ENCODE measurements at places on chromosomes 5 and 9.

- no peaks in the 10 kb centered on the region for H3K27me3 ChIP-seq
- DNase-seq: no peak
- no peaks in the 10 kb centered on the region for H3K4me1 ChIP-seq
- H3K4me3 ChIP-seq: no peak overlapping the region
Measured at GRCh38 chr5:152900332-152900731, 495.3 kb upstream of the NMUR2 start.

GRCh38 chr9:1024112-1024511 lies 26.0 kb upstream of the DMRT2 start:
- H3K4me3 ChIP-seq: no peak overlapping the region
- no peak for DNase-seq
- H3K27me3 ChIP-seq: peaks cover 40% of the 10 kb centered on the region
- no peak overlapping the region for H3K27ac ChIP-seq

GRCh38 chr5:81726297-81726696 lies 24.6 kb downstream of the SSBP2 start:
- peak overlapping the region; percentile 16 for H3K27ac ChIP-seq
- no peak overlapping the region for H3K4me3 ChIP-seq
- no peak for DNase-seq
- H3K36me3 ChIP-seq: no peaks in the 10 kb centered on the region

- H3K4me3 ChIP-seq: no peak overlapping the region
- no peak overlapping the region for H3K27ac ChIP-seq
- no peaks in the 10 kb centered on the region for H3K4me1 ChIP-seq
- no peak for DNase-seq
Measured at GRCh38 chr9:18371621-18372020, 102.3 kb upstream of the ADAMTSL1 start.

DNA sequence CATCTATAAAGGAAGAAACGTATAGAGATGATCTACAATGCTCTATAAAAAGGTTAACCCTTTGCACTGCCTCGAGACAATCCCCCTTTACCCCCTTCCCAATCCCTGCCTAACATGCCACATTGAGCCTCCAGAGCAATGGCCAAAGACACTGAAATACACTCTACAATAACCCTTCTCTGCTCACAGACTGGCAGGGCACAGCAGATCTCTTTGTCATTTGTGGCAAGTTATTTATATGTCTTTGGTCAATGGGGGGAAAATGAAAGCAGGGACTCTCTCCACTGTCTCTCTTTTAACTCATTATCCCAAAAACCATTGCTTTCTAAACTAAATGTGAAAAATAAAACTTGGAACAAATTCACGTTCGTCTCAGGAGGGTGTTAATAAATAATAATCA lies 51.7 kb downstream of the PTCH1 start:
- H3K27ac ChIP-seq: no peak overlapping the region
- no peak overlapping the region for H3K4me3 ChIP-seq
- peaks cover 66% of the 10 kb centered on the region for H3K27me3 ChIP-seq
- peaks cover 19% of the 10 kb centered on the region for H3K4me1 ChIP-seq

GRCh38 chr9:31144614-31145013 lies 1239.8 kb upstream of the ACO1 start:
- no peaks in the 10 kb centered on the region for H3K36me3 ChIP-seq
- H3K4me1 ChIP-seq: no peaks in the 10 kb centered on the region
- H3K4me3 ChIP-seq: no peak overlapping the region
- DNase-seq: no peak
- H3K27me3 ChIP-seq: no peaks in the 10 kb centered on the region
- H3K27ac ChIP-seq: no peak overlapping the region

GRCh38 chr5:133294380-133294779 lies 242.6 kb downstream of the HSPA4 start:
- H3K27me3 ChIP-seq: no peaks in the 10 kb centered on the region
- no peak for DNase-seq
- no peak overlapping the region for H3K4me3 ChIP-seq
- no peaks in the 10 kb centered on the region for H3K36me3 ChIP-seq
- no peak overlapping the region for H3K27ac ChIP-seq
- H3K4me1 ChIP-seq: no peaks in the 10 kb centered on the region

DNA sequence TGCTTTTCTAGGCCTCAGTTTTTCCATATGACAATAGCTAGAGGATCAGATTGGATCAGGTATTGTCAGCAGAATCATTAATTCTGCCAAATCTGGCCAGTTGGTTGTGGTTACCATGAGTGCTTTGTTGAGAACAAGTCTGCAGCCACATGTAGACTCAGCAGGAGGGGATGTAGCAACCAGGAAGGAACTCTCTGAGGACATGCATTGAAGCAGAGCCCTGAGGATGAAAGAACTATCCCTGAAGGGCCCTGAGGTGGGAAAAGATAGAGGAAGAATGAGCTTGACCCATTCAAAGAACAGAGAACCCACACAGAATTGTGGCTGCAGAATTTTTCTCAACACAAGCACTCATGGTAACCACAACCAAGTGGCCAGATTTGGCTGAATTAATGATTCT lies 60.1 kb upstream of the AFAP1L1 start:
- H3K4me1 ChIP-seq: no peaks in the 10 kb centered on the region
- no peaks in the 10 kb centered on the region for H3K36me3 ChIP-seq
- no peak overlapping the region for H3K27ac ChIP-seq
- DNase-seq: no peak
- no peak overlapping the region for H3K4me3 ChIP-seq

GRCh38 chr9:123322273-123323195 lies 33.5 kb upstream of the CRB2 start:
- peaks cover 97% of the 10 kb centered on the region for H3K4me1 ChIP-seq
- H3K27ac ChIP-seq: peak overlapping the region; percentile 99
- peak overlapping the region; percentile 88 for H3K4me3 ChIP-seq
- no peaks in the 10 kb centered on the region for H3K27me3 ChIP-seq
- peak; percentile 78 for DNase-seq

- H3K4me1 ChIP-seq: no peaks in the 10 kb centered on the region
- H3K27me3 ChIP-seq: no peaks in the 10 kb centered on the region
- no peaks in the 10 kb centered on the region for H3K36me3 ChIP-seq
- no peak overlapping the region for H3K4me3 ChIP-seq
- no peak for DNase-seq
Measured at GRCh38 chr5:35171078-35171477, 59.2 kb downstream of the PRLR start.

DNA sequence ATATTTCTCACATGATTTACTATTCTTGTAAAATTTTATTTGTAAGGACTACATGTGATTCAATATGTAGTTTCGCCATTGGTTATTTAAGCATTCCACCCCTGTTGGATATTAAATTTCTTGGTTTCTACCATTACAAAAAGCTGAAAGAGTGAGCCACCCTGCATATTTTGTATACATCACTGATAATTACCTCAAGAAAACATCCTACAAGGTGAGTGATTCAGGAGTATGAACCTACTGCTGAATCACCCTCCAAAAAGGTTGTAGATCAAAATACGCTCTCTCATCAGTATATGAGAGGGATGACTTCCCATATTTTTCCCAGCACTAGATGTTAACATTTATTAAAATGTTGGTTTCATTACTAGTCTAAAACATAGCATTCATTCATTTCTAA lies 454.3 kb upstream of the WWC1 start:
- H3K36me3 ChIP-seq: no peaks in the 10 kb centered on the region
- H3K27me3 ChIP-seq: no peaks in the 10 kb centered on the region
- no peaks in the 10 kb centered on the region for H3K4me1 ChIP-seq
- no peak overlapping the region for H3K27ac ChIP-seq
- H3K4me3 ChIP-seq: no peak overlapping the region
- no peak for DNase-seq

- peaks cover 5% of the 10 kb centered on the region for H3K36me3 ChIP-seq
- no peak for DNase-seq
- H3K4me3 ChIP-seq: no peak overlapping the region
- H3K4me1 ChIP-seq: peaks cover 15% of the 10 kb centered on the region
Measured at GRCh38 chr5:124527220-124527991, 219.0 kb downstream of the ZNF608 start.

DNA sequence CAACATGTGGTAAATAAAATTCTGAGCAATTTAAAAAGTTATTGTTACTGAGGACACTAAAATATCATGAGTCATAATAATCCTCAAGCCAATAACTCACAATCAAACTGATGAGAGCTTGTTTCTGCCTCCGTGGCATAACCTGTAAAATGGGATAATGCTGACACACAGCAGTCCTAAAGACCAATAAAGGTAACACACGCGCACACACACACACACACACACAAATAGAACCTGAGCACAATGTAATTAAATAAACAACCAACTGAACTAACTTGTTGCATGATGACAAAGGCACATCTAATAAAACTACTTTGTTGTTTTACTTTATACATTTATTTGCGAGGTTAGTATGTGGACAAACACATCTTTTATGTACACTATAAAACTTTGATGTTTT lies 358.2 kb downstream of the BNC2 start:
- no peaks in the 10 kb centered on the region for H3K27me3 ChIP-seq
- no peaks in the 10 kb centered on the region for H3K4me1 ChIP-seq
- no peak overlapping the region for H3K27ac ChIP-seq
- no peaks in the 10 kb centered on the region for H3K36me3 ChIP-seq
- no peak overlapping the region for H3K4me3 ChIP-seq

DNA sequence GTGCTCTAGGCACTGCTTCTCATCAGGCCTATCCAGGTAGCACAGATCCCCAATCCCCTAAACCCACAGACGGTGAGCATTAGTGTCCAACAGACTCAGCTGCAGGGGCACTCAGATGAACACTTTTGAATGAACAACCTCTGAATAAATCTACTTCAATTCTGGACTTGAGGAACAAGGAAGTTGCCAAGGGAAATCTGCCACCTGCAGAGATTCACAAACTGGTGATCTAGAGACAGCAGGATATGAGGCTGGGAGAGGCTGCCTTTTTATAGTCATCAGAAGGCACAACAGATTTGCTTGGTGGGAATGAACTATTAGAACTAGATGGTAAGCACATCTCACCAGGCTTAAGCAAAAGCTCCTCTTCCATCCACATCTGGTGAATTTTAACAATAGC lies 7.0 kb upstream of the HK3 start:
- DNase-seq: no peak
- no peak overlapping the region for H3K27ac ChIP-seq
- H3K36me3 ChIP-seq: peaks cover 40% of the 10 kb centered on the region
- H3K4me3 ChIP-seq: no peak overlapping the region
- no peaks in the 10 kb centered on the region for H3K4me1 ChIP-seq
- no peaks in the 10 kb centered on the region for H3K27me3 ChIP-seq

- no peak for DNase-seq
- H3K4me3 ChIP-seq: peak overlapping the region; percentile 16
- H3K27ac ChIP-seq: peak overlapping the region; percentile 12
- peaks cover 7% of the 10 kb centered on the region for H3K36me3 ChIP-seq
- H3K4me1 ChIP-seq: peaks cover 44% of the 10 kb centered on the region
Measured at GRCh38 chr5:132493241-132493640, 2.7 kb upstream of the IRF1 start.

- H3K27ac ChIP-seq: no peak overlapping the region
- H3K4me1 ChIP-seq: no peaks in the 10 kb centered on the region
- H3K4me3 ChIP-seq: no peak overlapping the region
- H3K36me3 ChIP-seq: no peaks in the 10 kb centered on the region
- H3K27me3 ChIP-seq: no peaks in the 10 kb centered on the region
Measured at GRCh38 chr9:30673132-30673531, 1711.3 kb upstream of the ACO1 start.

GRCh38 chr9:133999851-134000265 lies 7.7 kb upstream of the VAV2 start:
- peaks cover 25% of the 10 kb centered on the region for H3K27me3 ChIP-seq
- H3K4me1 ChIP-seq: no peaks in the 10 kb centered on the region
- H3K27ac ChIP-seq: no peak overlapping the region
- H3K36me3 ChIP-seq: peaks cover 8% of the 10 kb centered on the region
- H3K4me3 ChIP-seq: no peak overlapping the region
- no peak for DNase-seq

GRCh38 chr9:6904371-6904770 lies 146.6 kb downstream of the KDM4C start:
- peaks cover 5% of the 10 kb centered on the region for H3K36me3 ChIP-seq
- no peak for DNase-seq
- no peaks in the 10 kb centered on the region for H3K27me3 ChIP-seq
- H3K4me1 ChIP-seq: peaks cover 34% of the 10 kb centered on the region
- no peak overlapping the region for H3K4me3 ChIP-seq
- H3K27ac ChIP-seq: no peak overlapping the region

- no peaks in the 10 kb centered on the region for H3K27me3 ChIP-seq
- H3K4me1 ChIP-seq: peaks cover 14% of the 10 kb centered on the region
- no peak overlapping the region for H3K4me3 ChIP-seq
- no peaks in the 10 kb centered on the region for H3K36me3 ChIP-seq
Measured at GRCh38 chr5:6707852-6708251, 5.4 kb upstream of the TENT4A start.

GRCh38 chr9:133238272-133238850 lies 29.3 kb upstream of the OBP2B start:
- H3K36me3 ChIP-seq: no peaks in the 10 kb centered on the region
- peak overlapping the region; percentile 59 for H3K4me3 ChIP-seq
- peak; percentile 23 for DNase-seq

GRCh38 chr5:103894882-103895281 lies 332.3 kb upstream of the NUDT12 start:
- no peaks in the 10 kb centered on the region for H3K27me3 ChIP-seq
- H3K4me1 ChIP-seq: no peaks in the 10 kb centered on the region
- no peak for DNase-seq
- no peak overlapping the region for H3K4me3 ChIP-seq
- no peaks in the 10 kb centered on the region for H3K36me3 ChIP-seq

DNA sequence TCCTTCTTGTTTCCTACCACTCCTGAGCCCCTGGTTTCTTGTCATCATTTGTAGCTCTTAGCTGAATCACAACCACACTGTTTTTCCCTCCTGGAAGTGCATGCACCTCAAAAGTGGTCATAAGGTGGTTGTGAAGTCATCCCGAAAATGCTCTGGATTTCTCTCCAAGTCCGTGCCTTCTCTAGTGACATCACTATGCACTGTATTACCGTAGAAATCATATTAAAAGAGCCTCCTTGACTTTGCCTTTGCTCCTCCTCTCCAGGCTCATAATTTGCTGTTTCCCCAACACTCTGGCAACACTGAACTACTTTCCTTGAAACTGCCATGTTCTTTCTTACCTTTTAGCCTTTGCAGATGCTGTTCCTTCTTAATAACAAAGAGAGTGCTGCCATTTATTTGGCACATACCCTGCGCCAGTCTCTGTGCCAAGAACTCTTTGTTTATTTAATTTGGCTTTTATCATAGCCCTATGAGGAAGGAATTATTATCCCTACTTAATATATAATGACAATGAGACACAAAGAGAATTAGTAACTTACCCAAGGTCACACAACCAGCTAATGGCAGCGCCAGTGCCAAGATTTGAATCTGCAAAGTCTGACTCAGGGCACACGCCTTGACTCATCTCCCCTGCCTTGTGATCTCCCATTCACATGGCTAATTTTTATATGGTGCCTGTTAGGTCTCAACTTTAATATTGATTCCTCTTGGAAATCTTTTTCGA lies 115.4 kb downstream of the KIF4B start:
- no peak for DNase-seq
- H3K4me1 ChIP-seq: no peaks in the 10 kb centered on the region
- peaks cover 14% of the 10 kb centered on the region for H3K27me3 ChIP-seq
- no peaks in the 10 kb centered on the region for H3K36me3 ChIP-seq
- H3K27ac ChIP-seq: no peak overlapping the region

DNA sequence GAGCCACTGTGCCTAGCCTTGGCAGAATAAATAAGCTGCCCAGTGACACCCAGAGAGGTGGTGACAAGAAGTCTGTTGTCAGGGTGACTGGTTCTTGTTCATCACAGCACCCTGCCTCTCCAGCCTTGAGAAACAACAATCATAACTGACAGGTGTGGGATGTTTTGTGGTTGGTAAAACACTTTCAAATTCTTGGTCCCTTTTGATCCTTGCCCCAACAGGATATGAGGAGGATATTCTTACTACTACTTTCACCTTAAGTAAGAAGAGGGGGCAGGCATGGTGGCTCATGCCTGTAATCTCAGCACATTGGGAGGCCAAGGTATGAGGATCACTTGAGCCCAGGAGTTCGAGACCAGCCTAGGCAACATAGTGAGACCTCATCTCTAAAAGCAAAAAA lies 14.2 kb upstream of the FRRS1L start:
- H3K27me3 ChIP-seq: peaks cover 35% of the 10 kb centered on the region
- H3K27ac ChIP-seq: no peak overlapping the region
- no peaks in the 10 kb centered on the region for H3K4me1 ChIP-seq
- no peaks in the 10 kb centered on the region for H3K36me3 ChIP-seq
